Left kidney (tissue), 8 donors: ENCODE measurements at places on chromosomes 6 and 20. TPM values are rescaled to one million over a fixed set of nuclear protein-coding genes. Genes with fewer than 3 reads are reported as not detected.

Gene POPDC3
- polyA plus RNA-seq, result 0.27 TPM

Gene SALL4
- 16.3 TPM for polyA plus RNA-seq

Gene TMC2
- polyA plus RNA-seq, result 0.50 TPM

Gene CNBD2
- 1.1 TPM for polyA plus RNA-seq

Gene ABHD16B
- polyA plus RNA-seq, result not detected

Gene TMEM14B
- 111 TPM for polyA plus RNA-seq

Gene SLC22A23
- 12.8 TPM for polyA plus RNA-seq

Gene VWA7
- 8.5 TPM for polyA plus RNA-seq

Gene PBOV1
- 0.13 TPM for polyA plus RNA-seq

Gene THEMIS
- polyA plus RNA-seq, result 0.08 TPM

Gene FNDC11
- 0.81 TPM for polyA plus RNA-seq

Gene MYH7B
- polyA plus RNA-seq, result 1.6 TPM

Gene TCP11
- 1.9 TPM for polyA plus RNA-seq

Gene PPP1R18
- polyA plus RNA-seq, result 36.9 TPM

Gene CST2
- polyA plus RNA-seq, result not detected

Gene ARFGAP1
- polyA plus RNA-seq, result 67.1 TPM

Gene FAXC
- polyA plus RNA-seq, result 5.8 TPM

Gene SLC32A1
- 1.6 TPM for polyA plus RNA-seq

Gene TNFAIP3
- 7.4 TPM for polyA plus RNA-seq

Gene MICA
- 11.2 TPM for polyA plus RNA-seq

Gene BPIFA1
- polyA plus RNA-seq, result not detected

Gene MGME1
- 53.8 TPM for polyA plus RNA-seq

Gene C20orf173
- polyA plus RNA-seq, result not detected

Gene RHAG
- polyA plus RNA-seq, result 0.96 TPM

Gene NFATC2
- polyA plus RNA-seq, result 1.6 TPM

Gene GLP1R
- polyA plus RNA-seq, result 1.3 TPM

Gene SCUBE3
- polyA plus RNA-seq, result 63.6 TPM

Gene COL19A1
- 4.0 TPM for polyA plus RNA-seq

Gene NDRG3
- polyA plus RNA-seq, result 37.4 TPM

Gene FAM209B
- polyA plus RNA-seq, result 0.55 TPM

Gene MLIP
- polyA plus RNA-seq, result 0.30 TPM

Gene HLA-DQA2
- 2.1 TPM for polyA plus RNA-seq

Gene ADAT2
- polyA plus RNA-seq, result 30.7 TPM

Gene HFE
- polyA plus RNA-seq, result 9.4 TPM

Gene ZDHHC14
- 19.1 TPM for polyA plus RNA-seq

Gene SIRPD
- polyA plus RNA-seq, result not detected

Gene DTD1
- 28.3 TPM for polyA plus RNA-seq

Gene CCNC
- polyA plus RNA-seq, result 103 TPM
